Bronchial epithelial cell (primary cell): ENCODE measurements at places on chromosomes 5 and 9.
A peak's percentile ranks its signal among the peaks of the same experiment; 100 is the strongest.

DNA sequence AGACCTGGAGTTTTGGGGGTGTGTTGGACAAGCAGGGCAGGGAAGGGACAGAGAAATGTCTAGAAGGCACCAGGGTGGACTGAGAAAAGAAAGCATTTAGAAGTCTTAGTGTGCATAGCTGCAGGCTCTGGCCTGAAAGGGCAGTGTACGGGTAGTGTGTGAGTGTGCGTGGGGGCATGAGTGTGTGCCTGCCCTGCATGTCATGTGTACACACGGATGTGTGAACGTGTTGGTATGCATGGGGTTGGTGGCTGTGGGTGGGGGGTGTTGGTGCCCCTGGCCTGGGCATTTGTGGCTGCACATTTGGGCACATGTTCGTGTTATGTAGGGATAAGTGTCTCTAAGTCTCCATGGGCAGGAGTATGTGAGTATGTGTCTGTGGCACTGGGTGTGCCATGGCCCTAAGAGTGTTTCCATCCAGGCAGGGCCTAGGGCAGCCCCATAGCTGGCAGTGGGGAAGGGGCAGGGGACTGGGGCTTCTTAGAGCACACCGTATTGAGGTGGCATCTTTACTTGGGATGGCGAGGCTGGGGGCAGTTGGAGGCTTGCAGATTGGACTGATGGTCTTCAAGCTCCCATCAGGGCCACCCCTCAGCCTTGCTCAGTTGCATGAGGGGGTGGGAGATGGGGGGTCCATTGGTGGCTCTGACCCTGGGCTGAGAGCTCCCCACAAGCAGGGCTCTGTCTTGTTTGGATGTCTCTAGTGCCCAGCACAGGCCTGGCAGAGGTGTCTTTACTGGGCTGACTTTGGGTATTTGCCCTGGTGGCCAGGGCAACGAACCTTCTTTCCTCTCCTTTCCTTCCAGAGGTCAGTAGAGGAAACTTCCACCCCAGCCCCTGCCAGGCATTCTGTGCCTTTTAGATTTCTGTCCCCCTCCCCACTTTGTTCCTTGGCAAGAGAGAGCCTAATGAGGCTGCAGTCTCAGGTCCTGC lies 15.0 kb downstream of the PSD2 start:
- DNase-seq, result no peak

GRCh38 chr5:170493028-170493820 lies 10.6 kb upstream of the KCNIP1 start:
- no peak for DNase-seq

DNA sequence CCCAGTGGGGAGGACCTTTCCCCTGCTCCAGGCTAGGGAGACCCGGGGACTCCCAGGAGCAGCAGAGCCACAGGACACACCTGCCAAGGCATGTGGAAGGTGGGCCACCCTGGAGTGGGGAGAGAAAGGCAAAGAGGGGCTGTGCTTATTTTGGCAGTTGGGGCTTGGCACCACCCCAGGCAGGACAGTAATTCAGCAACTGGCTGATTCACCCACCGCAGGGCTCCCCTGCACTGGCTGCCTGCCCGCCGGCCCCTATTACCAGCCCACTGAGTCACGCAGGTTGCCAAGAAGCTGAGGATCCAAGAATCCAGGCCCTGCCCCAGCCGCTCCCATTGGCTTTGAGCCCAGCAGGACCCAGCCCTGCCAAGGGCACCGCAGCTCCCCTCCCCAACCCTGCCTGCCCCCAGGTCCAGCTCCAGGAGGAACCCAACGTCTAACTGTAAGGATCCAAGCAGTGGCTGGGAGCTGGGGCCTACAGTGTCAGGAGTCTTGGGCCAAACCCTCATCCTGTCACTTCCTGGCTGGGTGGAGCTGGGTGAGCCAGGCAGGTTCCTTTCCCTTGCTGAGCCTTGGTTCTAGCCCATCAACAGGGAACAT lies 14.2 kb upstream of the RALGDS start:
- peak; percentile 96 for DNase-seq

DNA sequence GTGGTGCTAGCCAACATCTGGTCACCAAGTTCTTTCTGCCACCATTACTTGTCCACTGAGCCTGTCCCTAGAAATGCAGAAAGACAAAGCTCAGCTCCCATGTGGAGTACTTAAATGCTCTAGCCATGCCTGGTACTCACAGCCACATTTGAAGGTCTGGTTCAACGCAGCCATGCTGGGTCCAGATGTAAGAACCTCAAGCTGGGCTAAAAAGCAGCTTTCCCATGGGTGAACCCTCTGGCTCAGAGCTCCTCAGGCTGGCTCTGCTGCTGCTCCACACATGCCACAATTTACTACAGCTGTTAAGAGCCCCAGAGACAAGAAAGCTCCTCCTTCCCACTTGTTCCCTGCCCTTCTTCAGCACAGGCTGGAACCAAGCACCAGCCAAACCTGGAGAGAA lies 97.1 kb upstream of the LRRTM2 start:
- no peak for DNase-seq

GRCh38 chr9:19231904-19232822 lies 1.7 kb downstream of the DENND4C start:
- DNase-seq, result peak; percentile 36

- DNase-seq, result peak; percentile 95
Observed at GRCh38 chr5:119411361-119412278, 40.7 kb upstream of the HSD17B4 start.

DNA sequence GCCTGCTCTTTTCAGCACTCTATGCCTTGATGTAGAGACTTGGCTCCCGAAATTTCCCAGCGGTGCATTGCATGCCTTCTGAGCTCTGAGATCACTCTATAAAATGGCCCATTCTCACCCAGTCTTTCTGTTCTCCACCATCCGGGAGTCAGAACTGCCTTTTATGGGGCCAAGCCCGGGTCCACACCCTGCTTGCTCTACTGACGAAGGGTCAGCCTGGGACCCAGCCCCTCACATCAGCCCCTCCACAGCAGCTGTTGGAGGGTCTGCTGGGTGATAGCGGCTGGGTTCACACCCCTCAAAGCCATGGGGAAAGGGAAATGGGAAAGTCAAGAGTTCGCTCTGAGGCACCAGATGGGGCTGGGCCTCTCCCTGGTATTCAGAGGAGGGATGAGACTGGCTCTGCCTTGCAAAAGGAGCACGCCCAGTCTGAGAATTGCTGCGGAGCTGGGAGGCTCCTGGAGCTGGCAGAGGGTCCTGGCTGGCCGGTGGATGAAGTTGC lies 66.0 kb upstream of the ORM1 start:
- no peak for DNase-seq

GRCh38 chr5:136155078-136155477 lies 22.4 kb downstream of the SMAD5 start:
- no peak for DNase-seq

DNA sequence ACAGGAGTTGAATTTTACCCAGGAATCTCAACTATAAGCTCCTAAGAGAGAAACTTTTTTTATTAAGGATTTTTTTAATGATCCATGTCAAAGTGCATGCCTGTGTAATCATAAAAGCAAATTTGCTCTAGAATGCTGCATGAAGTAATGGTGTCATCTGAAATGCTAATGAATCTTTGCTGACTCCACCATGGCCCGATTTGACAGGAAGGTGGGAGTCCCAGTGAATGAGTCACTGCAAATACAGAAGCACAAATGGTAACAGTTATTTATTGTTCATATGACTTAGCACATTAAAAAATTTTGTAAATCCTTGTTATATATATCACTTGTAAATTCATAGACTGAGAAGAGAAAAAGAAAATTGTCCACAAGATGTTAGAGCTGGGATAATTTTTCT lies 341.3 kb downstream of the RASEF start:
- DNase-seq, result peak; percentile 50

GRCh38 chr5:64765804-64766504 lies 2.5 kb downstream of the SREK1IP1 start:
- DNase-seq, result peak; percentile 100
